Right atrium auricular region (tissue), 2 donors: ENCODE measurements at places on chromosomes 11 and 22. TPM values are rescaled to one million over a fixed set of nuclear protein-coding genes. Genes with fewer than 3 reads are reported as not detected.

DNA sequence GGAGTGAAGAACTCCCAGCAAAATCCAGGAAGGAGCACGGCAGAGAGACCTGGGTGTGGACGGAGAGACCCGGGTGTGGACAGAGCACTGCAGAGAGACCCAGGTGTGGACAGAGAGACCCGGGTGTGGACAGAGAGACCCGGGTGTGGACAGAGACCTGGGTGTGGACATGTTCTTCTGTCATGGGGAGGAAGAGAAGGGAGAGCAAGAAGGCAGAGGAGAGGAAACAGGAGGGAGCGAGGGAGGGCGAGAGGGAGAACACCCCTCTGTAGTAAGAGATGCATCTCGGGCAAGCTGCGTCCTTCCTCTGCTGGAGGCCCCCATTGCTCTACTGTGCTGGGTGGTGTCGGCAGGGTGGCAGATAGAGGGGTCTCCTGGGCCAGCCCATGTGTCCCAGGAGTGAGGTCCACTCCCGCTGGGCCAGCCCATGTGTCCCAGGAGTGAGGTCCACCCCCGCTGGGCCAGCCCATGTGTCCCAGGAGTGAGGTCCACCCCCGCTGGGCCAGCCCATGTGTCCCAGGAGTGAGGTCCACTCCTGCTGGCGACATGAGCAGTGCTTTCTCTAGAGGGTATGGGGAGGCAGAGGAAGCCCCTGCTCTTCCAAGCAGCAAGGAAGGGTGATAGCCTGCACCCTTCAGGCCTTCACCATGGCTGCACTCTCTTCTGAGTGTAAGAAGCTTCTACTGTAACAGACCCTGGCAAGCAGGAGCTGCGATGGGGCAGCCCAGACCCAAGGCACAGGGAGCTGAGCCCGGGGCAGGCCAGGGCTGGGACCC lies 934.2 kb downstream of the BRD1 start:
- DNase-seq, result peak; percentile 49

GRCh38 chr11:79925570-79925969 lies 484.7 kb upstream of the TENM4 start:
- DNase-seq, result no peak

GRCh38 chr11:68160100-68160695 lies 39.0 kb upstream of the CHKA start:
- no peak for DNase-seq

GRCh38 chr11:72245263-72245816 lies 1.4 kb upstream of the PHOX2A start:
- no peak for DNase-seq

GRCh38 chr11:67627441-67627811 lies 2.3 kb downstream of the NUDT8 start:
- no peak for DNase-seq

GRCh38 chr22:22042009-22042408 lies 59.4 kb upstream of the TOP3B start:
- no peak for DNase-seq

DNA sequence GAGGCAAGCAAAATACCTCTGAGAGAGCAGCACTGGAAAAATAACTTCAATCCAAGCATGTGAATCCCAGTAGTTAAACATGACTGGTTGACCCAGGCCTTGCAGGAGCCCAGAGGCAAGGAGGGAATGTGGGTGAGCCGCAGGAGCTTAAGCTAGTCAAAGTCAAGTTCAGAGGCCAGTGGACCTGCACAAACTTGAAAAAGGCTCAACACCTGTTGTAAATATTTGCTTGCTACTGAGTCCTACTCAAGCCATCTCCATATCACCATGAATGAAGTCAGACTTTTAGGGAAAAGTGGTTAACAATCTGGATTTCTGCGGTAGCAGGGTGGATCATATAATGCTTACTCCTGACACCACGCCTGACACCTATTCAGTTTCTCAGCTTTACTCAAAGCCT lies 4.8 kb upstream of the CAT start:
- DNase-seq, result no peak

DNA sequence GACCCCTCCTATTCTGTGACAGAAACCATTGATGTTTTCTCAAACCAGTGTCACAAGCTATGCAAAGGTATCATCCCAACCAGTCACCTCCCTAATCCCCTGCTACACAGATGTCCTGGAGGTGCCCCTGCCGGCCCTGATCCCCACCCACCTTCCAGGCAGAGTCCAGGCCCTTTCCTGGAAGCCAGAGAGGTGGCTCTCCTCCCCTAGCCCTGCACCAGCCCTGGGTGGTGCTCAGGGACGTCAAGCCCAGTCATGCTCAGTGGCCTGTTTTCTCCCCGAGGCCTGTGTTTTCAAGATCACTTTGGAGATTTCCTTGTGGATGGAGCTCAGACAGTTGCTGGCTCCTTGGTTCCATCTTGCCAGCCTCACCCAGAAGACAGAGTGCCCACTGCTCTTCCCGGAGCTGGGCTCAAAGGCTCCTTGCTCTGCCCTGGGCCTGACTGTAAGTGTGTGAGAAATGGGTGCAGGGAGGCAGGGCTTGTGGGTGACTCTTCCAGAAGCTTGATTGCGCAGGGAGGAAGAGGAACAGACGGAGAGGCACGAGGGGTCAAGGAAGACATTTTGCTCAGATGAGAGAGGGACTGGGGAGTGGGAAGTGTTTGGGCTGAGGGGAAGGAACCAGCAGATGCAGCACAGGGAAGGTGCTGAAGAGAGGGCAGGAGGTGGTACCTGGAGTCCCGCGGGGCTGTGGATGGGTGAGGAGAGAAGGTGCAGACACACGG lies 11.3 kb downstream of the P2RY6 start:
- no peak for DNase-seq

DNA sequence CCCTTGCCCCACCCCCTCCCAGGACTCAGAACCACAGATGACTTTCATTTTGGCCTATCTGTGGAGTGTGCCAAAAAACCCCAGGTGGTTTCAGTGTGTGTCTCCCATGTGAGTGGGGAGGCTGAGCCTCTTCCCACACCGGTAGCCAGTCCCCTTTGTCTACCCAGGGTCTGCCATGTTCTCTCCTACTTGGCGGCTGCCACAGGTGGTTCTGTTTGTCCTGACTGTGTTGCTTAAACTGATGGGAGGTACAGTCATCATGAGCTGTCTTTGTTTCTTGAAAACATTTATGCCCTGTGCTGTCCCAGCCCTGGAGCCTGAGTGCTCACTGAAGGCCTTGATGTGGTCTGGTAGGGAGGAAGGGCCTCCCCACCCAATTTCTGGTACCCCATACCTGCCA lies 39.7 kb upstream of the SUSD2 start:
- DNase-seq, result no peak

GRCh38 chr22:18114495-18114894 lies 3.9 kb downstream of the TUBA8 start:
- DNase-seq, result no peak

DNA sequence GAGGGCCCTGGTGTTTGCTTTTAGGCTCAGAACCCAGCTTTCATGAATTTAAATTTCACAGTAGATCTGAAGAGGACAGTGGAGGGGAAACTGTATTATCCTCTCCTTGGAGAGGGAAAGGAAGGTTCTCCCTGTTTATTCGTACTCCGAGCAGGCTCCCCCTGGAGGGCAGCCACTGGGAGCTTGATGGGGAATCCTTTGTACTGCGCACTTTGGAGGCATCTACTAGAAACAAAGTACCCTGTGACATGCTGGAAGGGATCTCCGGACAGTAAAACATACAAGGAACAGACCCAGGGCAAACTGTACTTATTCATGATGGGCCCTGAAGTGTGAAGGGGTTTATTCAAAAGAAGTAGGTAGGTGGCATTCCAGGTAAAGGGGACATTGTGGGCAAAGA lies 27.2 kb downstream of the NAV2 start:
- no peak for DNase-seq

- no peak for DNase-seq
These were observed 15.4 kb downstream of the FAM181B start for GRCh38 chr11:82718307-82718706.

GRCh38 chr11:69529001-69529400 lies 47.5 kb downstream of the LINC01488 start:
- DNase-seq, result no peak

- no peak for DNase-seq
These were observed 726 bp downstream of the ST3GAL4 start for GRCh38 chr11:126355926-126356897.

GRCh38 chr11:67384851-67385366 lies 6.9 kb upstream of the RAD9A start:
- DNase-seq, result no peak

- no peak for DNase-seq
These were observed 59.6 kb upstream of the ADORA2A start for GRCh38 chr22:24367841-24368240.

GRCh38 chr11:80214413-80214812 lies 773.6 kb upstream of the TENM4 start:
- no peak for DNase-seq

- DNase-seq, result no peak
These were observed 78.6 kb upstream of the CLPB start for GRCh38 chr11:72512956-72513355.

- no peak for DNase-seq
These were observed 53.7 kb upstream of the EP300 start for GRCh38 chr22:41038732-41039131.

DNA sequence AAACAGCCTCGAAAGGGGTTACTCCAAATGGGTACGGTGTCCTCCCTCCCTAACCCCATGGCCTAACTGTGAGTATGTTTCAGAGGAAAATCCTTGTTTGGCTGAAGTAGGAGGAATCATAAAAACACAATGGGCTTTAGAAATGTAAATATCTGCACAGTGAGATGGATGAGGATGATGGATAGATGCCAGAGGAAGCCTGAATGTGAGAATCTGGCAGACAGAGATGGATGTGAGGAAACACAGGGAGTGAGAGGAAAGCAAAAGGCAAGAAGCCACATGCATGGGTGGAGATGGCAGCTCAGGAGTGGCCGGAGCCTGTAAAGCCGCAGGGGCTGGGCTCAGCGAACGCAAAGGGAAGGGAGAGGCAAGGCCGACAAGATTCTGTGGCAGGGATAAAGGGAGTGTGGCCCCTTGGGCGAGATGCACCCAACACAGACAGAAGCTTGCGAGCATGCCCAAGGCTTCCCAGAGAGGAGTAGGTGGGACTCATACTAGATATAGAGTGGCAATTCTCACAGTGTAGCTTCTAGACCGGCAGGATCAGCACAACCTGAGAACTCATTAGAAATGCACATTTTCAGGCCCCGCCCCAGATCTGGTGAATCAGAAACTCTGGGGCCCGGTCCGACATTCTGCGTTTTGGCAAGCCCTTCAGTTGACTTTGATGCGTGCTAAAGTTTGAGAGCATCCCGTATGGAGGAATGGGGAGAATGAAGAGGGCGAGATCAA lies 237.3 kb upstream of the CADM1 start:
- DNase-seq, result no peak

GRCh38 chr11:62456630-62457029 lies 37.8 kb downstream of the SCGB1A1 start:
- no peak for DNase-seq

GRCh38 chr11:60345489-60345888 lies 18.4 kb downstream of the MS4A6E start:
- no peak for DNase-seq

DNA sequence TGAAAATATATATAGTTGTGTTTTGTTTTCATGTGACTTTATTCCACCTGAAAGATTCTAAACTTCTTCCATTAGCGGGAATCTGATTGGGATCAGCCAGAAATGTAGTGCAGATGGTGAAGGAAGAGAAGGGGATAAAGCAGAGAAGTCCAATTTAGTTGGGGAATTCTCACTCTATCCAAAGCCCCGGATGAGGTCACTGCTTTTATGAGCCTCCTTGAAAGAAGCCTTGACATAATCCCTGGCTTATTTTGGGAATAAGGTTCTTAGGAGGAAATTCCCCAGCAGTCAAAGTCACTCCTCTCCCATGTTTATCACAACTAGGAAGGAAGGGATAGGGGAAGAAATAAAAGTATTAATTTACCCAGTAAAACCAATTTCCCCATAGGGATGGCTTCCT lies 41.1 kb downstream of the OSBP start:
- DNase-seq, result no peak

- DNase-seq, result no peak
These were observed 80.1 kb upstream of the RTL6 start for GRCh38 chr22:44578110-44578457.

GRCh38 chr11:15418921-15419320 lies 304.2 kb downstream of the INSC start:
- no peak for DNase-seq

GRCh38 chr11:94650756-94651155 lies 83.6 kb downstream of the PIWIL4 start:
- DNase-seq, result peak; percentile 82

GRCh38 chr11:209275-210121 lies 2.0 kb downstream of the RIC8A start:
- DNase-seq, result no peak

GRCh38 chr11:955154-956063 lies 29.7 kb downstream of the AP2A2 start:
- no peak for DNase-seq

- no peak for DNase-seq
These were observed 601.1 kb downstream of the JRKL start for GRCh38 chr11:96990914-96991313.

DNA sequence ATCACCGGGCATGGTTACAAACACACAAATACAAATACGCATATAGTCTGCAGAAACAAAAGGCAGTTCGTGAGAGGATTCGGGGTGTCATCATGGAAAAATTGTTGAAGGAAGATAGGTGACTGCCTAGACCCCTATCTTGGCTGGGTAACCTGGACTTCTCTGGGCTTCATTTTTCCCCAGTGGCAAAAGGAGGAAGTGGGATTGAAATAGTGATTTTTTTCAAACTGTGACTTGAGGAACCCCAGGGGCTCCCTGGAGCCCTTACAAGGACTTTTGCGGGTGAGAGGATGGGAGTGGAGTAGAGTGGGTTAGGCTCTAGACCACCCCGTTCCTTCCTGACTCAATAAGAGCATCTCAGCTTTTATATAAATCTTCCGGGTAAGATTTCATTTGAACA lies 1.0 kb upstream of the ELF5 start:
- no peak for DNase-seq

SLCO2B1 gene
- total RNA-seq, result 9.5 TPM

SERHL2 gene
- total RNA-seq, result 3.9 TPM

MAP4K2 gene
- total RNA-seq, result 20.4 TPM

SCT gene
- total RNA-seq, result not detected

OR6A2 gene
- total RNA-seq, result not detected

LRRC74B gene
- not detected for total RNA-seq

ABCC8 gene
- total RNA-seq, result 4.2 TPM

VPREB1 gene
- not detected for total RNA-seq

CTSF gene
- total RNA-seq, result 124 TPM

DENND6B gene
- 0.85 TPM for total RNA-seq

HDAC10 gene
- 9.1 TPM for total RNA-seq

KRTAP5-2 gene
- total RNA-seq, result not detected

CSRP3 gene
- total RNA-seq, result 1,021 TPM

DRAP1 gene
- total RNA-seq, result 72.1 TPM

SLC22A9 gene
- total RNA-seq, result not detected
